ENCODE measurements at places on chromosomes 1 and 21.

DNA sequence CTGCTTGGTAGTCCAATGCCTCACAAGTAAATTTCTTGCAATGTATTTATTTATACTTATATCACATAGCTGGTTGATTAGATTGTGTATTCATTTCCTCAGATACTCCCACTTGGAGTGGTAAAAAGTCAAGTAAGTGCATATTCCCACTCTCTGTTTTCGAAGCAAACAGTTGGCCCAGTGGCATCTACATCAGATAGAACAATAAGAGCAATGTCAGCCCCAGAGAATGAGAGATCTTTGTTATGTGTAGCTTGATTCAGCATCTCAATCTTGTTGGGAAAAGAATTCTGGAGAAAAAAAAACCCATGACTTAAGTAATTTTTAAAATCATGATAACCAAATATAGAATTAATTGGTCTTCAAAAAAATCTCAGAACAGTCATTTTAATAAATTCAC lies 25.5 kb downstream of the RGL1 start:
- no peak for ATAC-seq

DNA sequence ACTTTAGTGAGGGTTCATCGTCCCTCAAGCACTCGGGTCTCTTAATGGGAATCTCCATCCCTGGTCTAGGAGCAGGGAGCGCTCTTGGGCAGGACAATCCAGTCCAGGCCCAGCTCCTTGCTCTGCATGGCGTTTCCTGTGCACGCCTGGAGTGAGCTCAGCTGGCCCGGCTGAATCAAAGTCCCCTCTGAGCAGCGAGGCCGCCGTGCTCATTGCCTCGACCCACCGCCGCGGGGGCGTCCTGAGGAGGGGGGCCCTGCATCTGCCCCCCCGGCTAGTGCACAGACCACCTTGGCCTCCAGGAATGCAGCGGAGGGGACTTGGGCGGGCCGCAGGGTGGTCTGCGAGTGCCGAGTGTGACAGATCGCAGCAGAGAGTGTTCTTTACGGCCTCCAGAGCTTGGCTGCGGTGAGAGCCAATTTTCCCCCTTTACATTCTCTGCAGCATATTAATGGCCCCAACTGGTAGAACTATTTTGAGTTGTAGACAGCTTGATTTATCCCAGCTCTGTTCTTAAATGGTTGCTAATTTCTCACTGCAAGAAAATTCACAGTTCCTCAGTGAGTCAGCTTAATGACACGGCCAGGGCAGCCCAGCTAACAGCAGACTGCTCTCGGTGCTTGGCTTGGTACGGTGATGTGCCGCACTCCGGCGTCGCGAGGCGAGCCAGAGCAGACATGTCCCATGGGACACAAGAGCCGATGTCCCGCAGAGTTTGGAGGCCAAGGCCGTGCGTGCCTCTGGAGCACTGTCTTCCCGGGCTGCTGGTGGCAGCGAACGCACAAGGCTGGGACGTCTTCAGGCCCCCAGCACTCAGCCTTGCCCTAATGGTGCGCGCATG lies 39.8 kb downstream of the SNAP47 start:
- ATAC-seq = peak; percentile 76

- no peak for ATAC-seq
Observed at GRCh38 chr1:65964123-65964522, 171.4 kb downstream of the PDE4B start.

DNA sequence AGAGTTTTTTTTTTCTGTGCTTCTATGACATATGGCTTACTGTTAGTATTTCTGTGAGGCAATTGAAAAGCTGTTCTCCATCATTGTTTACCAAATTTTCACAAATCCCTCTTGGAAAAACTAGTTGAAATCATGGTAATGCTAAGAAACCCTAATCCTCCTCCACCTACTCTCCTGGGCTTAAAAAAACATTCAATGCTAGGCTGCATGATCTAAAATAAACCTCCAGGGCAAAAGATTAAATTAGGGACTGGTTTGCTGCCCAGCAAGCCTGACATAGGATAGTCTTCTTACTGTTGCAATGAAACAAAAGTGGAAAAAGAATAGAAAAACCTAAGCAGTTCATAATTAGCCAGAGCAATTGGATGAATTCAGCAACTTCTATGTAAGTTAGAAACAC lies 16.1 kb downstream of the C1orf52 start:
- no peak for ATAC-seq

GRCh38 chr1:192477630-192478029 lies 97.9 kb upstream of the RGS1 start:
- peak; percentile 46 for ATAC-seq

GRCh38 chr1:224203243-224204016 lies 20.4 kb downstream of the DEGS1 start:
- ATAC-seq = no peak

DNA sequence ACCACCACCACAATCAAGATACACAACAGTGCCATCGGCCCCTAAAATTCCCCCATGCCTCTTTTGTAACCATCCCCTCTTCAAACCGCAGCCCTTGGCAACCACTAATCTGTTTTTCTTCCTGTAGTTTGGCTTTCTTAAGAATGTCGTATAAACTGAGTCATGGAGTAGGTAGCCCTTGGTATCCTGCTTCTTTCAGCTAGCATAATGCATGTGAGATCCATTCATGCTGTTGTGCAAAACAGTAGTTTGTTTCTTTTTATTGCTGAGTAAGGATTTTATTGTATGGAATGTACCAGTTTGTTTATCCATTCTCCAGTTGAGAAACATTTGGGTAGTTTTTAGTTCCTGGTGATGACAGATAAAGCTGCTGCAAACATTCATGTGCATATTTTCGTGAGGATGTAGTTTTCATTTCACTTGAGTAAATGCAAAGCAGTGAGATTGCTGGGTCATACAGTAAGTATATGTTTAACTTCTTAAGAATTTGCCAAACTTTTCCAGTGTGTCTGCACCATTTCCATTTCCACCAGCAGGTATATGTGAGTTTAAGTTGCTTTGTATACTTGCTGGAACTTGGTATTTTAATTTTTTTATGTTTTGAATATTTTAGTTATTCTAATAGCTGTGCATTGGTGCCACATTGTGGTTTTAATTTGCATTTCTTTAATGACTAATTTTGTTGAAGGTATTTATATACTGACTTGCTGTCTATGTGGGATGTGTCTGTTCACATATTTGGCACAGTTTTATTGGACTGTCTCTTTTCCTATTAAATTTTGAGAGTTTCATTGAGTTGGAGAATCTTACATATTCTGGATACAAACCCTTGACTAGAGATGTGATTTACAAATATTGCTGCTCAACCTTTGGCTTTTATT lies 148.4 kb upstream of the MAP1LC3C start:
- peak; percentile 81 for ATAC-seq

GRCh38 chr1:170704256-170704655 lies 40.3 kb downstream of the PRRX1 start:
- no peak for ATAC-seq

DNA sequence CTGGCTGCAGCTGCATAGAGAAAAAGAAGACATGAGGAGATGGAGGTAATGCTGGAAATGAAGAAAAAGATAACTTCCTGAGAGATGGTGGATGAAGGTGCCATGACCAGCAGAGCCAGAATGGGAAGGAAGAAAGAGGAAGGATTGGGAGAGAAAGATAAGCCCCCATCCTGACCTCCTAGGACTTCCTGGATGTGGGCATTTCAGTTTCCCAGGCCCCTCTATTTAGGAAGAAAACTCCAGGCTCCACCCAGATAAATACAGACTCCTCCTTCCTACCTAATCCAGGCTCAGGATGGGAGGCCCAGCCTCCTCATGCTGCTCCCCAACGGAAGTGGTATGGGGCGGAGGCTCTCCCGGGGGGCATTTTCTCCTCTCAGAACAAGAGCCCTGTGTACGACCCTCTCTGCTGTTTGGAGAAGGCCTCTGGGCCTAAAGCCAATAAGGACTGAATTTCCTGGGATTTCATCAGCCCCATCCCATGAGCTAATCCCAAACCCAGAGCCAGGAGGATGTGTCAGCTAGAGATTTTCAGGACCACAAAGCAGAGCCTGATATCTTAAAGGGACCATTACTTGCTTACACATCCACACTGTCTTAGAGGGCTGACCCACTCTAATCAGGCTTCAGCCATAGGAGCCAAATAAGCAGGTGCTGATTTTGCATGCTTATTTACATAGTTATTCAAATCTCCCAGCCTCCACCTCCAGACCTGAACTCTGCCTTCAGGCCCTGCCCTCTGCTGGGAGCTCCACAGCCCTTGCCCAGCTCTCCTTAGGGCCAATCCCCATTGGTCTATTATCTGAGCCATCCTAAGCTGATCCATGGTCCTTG lies 5.1 kb upstream of the ARHGEF2 start:
- ATAC-seq = peak; percentile 93

DNA sequence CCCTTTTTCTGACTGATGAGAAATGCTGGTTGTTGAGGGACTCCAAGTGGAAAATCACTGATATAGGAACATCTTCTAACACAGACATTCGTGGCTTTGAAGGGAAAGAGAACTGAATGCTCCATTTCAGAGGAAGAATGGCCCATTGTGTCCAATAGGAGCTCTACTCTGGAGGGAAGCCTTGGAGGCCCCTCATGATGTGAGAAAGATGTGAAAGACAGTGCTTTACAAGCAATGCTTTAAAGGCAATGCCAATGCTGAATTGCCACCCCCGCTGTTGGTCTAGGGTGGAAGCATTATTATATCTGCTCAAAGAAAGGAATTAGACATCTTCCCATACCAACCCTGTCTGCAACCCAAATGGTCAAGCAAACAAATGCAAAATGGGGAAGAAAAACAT lies 13.7 kb downstream of the NMNAT2 start:
- peak; percentile 45 for ATAC-seq

GRCh38 chr21:25885405-25885804 lies 150.6 kb downstream of the GABPA start:
- no peak for ATAC-seq

DNA sequence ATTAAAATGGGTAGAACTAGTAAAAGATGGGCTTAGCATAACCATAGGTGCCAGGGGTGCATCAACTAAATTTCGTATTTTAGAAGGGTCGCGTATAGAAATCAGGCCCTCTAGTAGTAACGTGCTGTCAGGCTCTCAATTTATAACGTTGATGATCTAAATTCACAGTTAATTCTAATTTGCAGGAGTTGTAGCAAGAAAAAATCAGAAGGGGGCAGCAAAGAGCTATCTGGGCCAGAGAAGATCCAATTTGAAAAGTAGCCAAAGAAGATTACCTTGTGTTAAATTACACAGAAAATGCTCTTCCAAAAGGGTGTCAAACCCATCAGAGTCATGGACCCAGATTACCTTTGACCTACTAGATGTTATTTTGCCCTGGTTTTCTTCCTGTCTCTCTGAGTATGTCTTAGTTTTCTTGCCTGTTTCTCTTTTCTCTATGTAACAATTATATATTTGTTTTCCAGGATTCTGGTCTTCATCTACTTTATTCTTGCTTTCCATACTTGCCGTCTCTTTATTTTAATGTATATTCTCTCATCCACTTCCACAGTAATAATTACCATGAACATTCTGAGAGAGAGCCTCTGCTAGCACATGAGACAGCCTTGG lies 1030.9 kb downstream of the AMY1C start:
- no peak for ATAC-seq

- no peak for ATAC-seq
Observed at GRCh38 chr1:66247415-66248208, 286.3 kb upstream of the SGIP1 start.

DNA sequence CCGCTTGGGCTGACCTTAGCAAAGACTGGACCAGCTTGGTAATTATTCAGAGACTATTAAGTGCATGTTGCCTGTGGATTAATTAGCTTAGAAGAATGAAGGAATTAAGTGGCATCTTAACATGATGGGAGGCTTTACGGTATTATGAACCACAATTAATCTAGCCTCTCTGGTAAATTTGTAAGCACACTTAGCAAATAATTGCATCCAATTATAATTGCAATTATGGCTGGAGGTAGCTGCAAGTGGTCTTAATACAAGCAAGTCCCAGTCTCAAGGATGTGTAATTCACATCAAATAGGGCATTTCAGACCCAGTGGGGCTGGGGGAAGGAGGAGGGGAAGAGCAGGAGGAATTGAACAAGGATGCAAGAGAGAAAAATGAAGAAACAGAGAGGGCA lies 151.6 kb downstream of the CNIH3 start:
- no peak for ATAC-seq

GRCh38 chr1:38000529-38001455 lies 4.5 kb downstream of the FHL3 start:
- ATAC-seq = no peak

DNA sequence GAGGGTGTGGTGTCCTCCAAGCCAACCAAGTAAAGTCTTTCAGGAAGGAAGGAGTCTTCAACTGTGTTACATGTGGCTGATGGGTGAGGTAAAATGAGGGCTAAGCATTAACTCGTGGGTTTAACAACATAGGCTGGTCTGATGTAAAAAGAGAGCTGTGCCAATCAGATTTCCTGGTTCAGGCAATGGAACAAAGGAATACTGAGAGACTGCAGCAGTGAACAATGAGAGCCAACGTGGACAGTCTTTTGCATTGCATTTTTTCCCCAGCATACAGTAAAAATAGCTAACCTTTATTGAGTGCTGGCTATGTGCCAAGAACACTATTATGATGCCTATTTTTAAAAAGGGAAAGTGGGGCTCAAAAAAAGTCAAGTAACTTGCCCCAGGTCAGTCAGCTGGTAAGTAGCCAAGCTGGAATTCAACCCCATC lies 31.1 kb downstream of the DLGAP3 start:
- ATAC-seq = no peak

DNA sequence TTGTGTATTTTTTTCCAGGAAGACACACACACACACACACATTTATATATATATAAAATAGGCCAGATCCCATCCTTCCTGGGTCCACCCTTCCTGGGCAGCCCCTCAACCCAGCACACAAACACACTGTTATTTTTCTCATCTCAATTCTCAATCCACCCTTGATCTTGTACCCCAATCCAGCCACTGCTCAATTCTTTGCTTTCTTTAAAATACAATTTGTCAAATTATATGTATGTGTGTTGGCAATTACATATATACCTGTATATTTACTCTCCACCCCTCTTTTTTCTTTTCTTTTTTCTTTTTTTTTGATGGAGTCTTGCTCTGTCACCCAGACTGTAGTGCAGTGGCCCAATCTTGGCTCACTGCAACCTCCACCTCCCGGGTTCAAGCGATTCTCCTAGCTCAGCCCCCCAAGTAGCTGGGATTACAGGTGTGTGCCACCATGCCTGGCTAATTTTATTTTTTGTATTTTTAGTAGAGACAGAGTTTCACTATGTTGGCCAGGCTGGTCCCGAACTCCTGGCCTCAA lies 88.3 kb downstream of the DHRS3 start:
- ATAC-seq = no peak

GRCh38 chr1:41715441-41716095 lies 203.2 kb downstream of the HIVEP3 start:
- ATAC-seq = no peak

GRCh38 chr1:176791906-176792305 lies 328.9 kb downstream of the PAPPA2 start:
- no peak for ATAC-seq

Measured in motor neuron (in vitro differentiated cells).